ENCODE measurements at places on chromosomes 6 and 20.

DNA sequence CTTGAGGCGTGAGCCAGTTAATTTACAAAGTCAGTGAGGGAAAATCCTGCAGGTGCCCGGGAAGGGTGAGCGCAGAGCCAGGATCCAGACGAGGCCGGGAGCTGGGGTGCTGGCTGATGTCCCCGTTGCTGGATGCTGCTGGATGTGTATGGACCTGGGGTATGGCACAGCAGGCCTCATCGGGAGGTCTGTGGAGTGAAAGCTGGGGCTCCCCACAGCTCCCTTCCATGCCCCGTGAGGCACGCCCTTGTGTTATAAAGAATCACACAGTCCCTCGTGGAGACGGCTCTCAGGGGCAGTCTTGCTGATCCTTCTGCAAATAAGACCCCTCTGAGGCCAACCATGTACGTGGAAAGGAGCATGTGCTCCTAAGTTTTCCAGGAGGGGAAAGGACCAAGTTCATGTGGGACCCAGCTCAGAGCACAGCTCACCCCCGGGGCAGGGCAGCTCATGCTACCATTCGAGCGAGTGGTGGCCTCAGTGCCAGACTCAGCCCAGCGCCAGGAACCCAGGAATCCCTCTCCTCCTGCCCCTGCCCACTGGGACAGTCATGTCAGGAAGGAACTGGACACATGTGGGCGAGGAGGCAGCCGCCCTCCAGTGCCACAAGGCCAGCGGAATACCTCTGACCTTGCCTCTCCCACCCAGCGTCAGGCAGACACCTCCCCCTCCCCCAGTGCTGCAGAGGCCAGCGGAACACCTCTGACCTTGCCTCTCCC, 97.5 kb downstream of the CDH4 start:
- DNase-seq: no peak

GRCh38 chr6:107728564-107728897, 95.6 kb downstream of the SCML4 start:
- no peak for DNase-seq

DNA sequence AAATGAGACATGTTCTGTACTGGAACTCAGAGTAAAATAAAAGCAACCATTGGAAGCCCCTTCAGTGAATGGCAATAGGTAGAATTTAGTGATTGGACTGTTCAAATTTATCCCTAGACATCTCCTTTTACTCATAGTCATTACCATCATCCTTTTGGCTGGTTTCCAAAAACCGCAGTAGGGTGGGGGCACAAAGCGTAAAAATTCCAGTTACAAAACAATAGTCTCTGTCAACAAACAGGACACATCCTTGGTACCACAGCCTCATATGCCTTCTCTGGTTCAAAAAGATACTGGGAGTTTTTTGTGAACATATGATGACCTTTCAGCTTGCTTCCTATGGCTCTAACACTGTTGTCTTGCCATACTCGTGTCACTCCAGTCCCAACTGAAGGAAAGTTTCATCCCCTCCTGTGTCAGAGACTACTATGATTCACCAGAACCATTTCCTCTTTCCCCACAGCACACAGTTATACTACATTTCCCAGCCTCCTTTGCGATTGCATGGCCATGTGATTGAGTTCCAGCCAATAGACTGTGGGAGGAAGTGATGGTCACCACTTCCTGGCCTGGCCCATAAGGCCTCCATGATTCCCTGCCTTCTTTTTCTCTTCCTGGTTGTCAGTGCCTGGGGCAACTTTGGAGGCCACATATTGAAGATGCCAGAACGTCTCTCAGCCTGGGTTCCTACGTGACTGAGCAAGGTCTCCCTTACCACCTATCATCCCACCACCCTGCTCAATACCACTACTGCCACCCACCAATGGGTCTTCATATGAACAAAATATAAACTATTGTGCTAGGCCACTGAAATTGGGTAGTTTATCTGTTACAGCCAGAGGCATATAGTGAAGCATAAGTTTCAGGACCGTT, 162.4 kb downstream of the ID4 start:
- no peak for DNase-seq

- DNase-seq: no peak
These were observed 6.0 kb downstream of the BPIFB6 start for GRCh38 chr20:33037456-33037855.

DNA sequence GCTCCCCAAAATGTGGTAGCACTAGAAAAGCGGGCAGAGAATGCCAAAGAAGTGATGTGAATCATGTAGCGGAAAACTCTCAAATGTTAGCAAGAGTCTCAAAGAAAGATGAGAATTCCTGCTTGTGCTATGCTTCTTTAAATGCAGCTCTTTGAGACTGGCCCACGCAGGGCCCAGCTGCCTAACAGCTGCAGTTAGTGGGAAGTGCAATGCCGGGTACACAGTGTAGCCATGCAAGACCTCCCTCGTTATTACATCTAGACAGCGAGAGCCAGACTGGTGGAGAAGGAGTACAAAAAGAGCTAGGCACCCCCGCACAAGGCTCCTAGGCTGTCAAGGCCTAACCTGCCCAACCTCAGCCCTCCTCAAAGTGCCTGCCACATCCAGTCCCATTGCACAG, 201.7 kb upstream of the PRDM1 start:
- no peak for DNase-seq

DNA sequence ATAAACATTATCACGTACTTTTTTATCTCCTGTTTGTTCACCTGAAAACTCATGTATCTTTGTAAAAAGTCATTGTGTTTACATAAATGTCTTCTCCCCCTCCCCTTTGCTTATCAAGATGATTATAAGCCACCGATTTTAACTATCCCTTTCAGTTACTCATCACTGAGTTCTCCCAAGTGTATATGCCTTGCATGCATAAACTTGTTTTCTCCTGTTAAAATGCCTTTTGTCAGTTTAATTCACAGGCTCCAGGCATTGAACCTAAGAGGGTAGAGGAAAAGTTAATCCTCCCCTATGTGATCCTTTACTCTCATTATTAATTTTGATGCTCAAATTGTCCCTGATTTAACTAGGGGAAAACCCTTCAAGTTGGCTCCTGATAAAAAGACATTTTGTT, 24.2 kb downstream of the ANKEF1 start:
- no peak for DNase-seq

GRCh38 chr6:26556263-26557070, 18.3 kb downstream of the HMGN4 start:
- no peak for DNase-seq

GRCh38 chr6:3777730-3778461, 26.4 kb upstream of the PXDC1 start:
- no peak for DNase-seq

GRCh38 chr6:42333612-42334011, 116.0 kb upstream of the MRPS10 start:
- no peak for DNase-seq

DNA sequence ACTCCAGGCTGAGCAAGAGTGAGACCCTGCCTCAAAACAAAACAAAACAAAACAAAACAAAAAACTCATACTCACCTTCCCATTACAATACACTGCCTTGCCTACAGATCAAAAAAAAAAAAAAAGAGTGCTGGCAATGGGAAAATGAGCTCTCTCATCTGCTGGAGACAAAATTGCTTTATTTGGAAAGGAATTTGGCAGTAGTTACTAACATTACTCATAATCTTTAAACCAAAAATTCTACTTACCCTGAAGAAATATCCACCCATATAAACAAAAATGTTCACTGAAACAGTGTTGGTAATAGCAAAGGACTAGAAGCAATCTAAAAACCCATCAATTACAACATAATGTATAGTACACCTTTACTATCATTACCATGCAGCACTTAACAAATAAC, 120.4 kb downstream of the RNGTT start:
- DNase-seq: no peak

DNA sequence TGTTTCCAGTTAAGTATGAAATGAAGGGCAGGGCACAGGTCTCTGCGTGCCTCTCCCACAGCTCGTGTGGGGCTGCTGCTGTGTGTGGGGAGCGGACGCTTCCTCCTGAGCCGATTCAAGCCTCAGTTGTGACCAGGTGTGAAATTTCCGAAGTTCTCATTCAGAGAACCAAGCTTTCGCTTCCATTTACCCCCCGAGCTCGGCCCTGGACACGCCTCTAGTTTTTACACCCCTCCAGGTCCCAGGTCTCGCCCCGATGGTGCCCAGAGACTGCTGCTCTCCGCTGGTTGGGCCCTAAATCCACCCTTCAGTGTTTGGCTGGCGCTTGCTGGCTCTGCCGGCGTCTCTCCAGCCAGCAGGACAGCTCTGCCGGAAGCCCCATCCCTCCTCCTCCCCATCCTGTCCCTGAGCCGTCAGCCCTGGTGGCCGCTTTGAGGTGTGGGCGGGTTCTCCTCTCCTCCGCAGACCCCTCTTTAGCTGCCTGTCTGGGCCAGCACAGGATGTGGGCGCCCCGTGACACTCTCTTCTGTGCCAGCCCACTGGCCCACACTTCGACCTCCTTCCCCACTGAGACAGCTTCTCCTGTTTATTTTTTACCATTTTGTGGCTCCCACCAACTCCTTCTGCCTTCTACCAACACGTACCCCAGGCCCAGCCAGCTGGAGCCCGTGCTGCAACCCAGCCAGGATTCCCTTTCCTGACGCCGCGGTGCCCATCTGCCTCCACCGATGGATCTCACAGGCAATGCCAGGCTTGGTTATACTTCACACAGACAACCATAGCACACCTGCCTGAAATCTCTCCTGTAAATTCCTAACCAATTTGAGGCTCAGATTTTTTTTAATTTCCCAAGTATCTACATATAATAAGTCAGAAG, 142.8 kb downstream of the DLL1 start:
- DNase-seq: peak; percentile 23

DNA sequence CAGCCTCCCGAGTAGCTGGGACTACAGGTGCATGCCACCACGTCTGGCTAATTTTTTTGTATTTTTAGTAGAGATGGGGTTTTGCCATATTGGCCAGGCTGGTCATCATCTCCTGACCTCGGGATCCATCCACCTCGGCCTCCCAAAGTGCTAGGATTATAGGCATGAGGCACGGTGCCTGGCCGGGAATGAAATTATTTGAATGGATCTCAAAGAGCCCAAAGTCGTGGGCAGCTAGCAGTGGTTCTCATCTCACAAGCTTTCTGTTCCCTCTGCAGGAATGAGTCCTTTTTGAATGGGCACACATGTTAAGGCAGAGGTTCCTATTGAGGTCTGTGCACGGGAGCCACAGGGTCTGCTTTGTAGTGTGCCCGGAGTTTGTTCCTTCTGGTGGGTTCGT, 34.9 kb downstream of the PPP1R3G start:
- no peak for DNase-seq

GRCh38 chr6:106064756-106065155, 21.4 kb upstream of the PRDM1 start:
- no peak for DNase-seq

DNA sequence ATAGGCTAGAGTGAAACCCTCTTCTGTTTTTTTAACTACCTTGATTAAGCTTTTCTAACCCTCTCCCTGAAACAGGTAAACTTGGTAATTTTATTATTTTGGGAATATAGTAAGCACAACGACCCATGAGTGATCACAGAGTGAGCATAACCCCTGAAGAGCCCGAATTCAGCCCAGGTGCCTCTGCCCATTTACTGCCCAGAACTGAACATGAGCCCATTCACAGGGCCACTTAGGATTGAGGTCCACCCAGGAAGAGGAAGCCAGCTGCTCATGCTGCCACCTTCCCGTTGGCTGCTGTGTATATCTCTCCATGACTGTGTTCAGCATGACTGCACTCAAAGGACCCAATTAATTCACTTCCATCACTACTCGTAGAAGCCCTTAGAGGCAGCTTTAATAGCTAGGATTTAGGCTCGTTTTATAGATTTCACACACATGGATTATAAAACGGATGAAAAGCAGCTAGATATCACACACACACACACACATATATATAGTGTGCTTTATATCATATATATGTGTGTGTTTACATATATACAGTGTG, 8.3 kb upstream of the PDE10A start:
- no peak for DNase-seq

DNA sequence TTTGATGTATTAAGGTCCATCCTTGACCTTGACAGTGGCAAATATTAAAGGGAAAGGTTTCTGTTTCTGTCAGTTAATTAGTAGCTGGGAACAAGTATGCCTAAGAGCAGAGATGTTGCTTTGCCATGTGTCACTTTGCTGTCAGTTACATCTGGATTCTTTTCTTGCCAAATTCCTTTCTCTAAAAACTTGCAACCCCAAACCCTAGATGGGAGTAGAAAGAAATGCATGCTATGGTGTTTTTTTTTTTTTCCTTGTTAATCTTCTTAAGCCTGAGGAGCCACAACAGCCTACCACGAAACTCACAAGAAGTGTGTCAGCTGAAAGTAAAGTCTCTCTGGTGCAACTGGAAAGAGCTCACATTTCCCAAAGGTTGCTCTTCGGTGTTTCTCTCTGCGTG, 18.0 kb upstream of the CLDN20 start:
- DNase-seq: no peak

DNA sequence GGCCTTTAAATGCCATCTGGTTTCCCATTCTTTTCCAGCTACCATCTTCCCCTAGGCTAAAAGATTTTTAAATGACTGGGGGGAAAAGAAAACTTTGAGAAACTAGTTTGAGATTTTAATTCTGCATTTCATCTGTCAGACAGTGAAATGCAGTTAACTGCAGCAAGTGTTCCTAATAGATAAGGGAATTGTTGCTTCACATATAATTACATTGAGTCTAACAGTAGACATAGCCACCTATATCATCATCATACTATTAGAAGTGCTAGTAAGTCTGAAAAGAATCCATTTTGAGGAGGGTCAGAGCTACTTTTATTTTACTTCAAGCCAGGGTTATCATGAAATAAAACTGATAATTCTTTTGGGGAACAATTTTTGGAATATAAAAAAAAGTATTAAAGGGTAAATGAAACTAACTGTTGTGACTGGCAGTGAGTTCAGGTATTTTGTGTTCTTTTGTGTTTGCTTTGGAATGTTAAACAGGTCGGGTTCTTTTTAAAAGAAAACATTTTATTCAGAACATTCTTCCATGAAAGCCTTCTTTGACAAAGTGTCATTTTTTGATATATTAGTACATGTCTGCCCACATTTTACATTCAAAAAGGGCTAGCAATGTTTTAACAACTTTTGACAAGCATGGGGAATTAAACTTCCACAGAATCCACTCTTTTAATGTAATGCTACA, 170.1 kb downstream of the HS3ST5 start:
- no peak for DNase-seq

DNA sequence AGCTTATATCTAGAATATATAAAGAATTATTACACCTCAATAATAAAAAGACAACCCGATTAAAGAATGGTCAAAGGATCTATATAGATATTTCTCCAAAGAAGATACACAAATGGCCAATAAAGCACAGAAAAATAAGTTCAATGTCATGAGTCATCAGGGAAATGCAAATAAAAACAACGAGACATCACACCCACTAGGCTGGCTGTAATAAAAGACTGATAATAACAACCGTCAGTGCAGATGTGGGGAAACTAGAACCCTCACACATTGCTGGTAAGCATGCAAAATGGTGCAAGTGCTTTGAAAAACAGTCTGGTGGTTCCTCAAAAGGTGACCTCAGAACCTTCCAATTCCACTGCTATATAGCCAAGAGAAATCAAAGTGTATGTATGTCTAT, 33.0 kb downstream of the TBX18 start:
- DNase-seq: no peak

All from stimulated activated CD4-positive, alpha-beta T cell treated with anti-CD3 and anti-CD28 coated beads, Interleukin-15, amount 100 ng/mL, for 1 hour (primary cell).